ENCODE measurements at places on chromosomes 6 and 20.
A peak's percentile ranks its signal among the peaks of the same experiment; 100 is the strongest.

- no peaks in the 10 kb centered on the region for H3K27me3 ChIP-seq
- no peaks in the 10 kb centered on the region for H3K4me1 ChIP-seq
- no peak overlapping the region for H3K27ac ChIP-seq
Observed at GRCh38 chr6:162108041-162108440, 619.5 kb downstream of the PRKN start.

DNA sequence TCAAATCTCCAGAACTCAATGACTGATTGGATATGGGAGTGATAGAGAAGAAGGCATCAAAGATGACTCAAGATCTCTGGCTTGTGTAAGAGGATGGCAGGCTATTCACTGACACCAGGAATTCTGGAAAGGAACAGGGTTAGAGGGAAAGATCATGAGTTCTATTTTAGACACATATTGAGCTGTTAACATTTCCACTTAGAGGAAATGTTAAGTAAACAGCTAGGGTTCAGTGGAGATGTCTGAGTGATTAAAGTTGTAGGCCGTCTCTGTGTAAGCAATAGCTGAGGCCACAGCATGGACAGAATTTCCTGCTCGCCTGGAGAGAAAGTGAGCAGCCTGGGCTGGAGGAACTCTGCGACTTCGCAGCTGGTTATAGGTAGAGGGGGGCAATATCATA is 21.0 kb downstream of the ZC3H12D start:
- no peak overlapping the region for H3K4me3 ChIP-seq
- H3K27ac ChIP-seq = no peak overlapping the region
- peaks cover 66% of the 10 kb centered on the region for H3K36me3 ChIP-seq
- DNase-seq = no peak
- no peaks in the 10 kb centered on the region for H3K27me3 ChIP-seq
- H3K4me1 ChIP-seq = peaks cover 36% of the 10 kb centered on the region

DNA sequence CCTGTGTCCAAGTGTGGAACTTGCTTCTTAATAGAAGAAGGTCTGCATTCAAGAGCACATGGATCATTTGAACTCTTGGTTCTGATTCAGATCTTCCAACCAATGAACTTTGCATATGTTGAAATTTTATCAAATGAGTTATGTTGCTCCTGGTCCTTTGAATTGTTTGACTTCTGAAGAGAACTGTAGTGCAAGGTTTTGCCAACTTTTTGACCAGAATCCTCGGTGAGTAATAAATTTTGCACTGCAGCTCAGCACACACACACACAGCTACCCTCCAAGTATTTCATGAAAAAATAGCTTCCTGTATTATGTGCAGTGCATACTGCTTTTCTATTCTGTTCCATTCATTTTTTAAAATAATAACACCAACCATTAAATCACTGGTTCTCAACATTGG is 67.5 kb downstream of the BFSP1 start:
- H3K27me3 ChIP-seq = peaks cover 8% of the 10 kb centered on the region
- H3K36me3 ChIP-seq = no peaks in the 10 kb centered on the region
- no peak for DNase-seq
- H3K4me3 ChIP-seq = no peak overlapping the region

GRCh38 chr20:37384683-37385174 is 38.8 kb downstream of the SRC start:
- peaks cover 6% of the 10 kb centered on the region for H3K4me1 ChIP-seq
- peak; percentile 82 for DNase-seq
- H3K4me3 ChIP-seq = peak overlapping the region; percentile 73
- peaks cover 4% of the 10 kb centered on the region for H3K27me3 ChIP-seq
- no peaks in the 10 kb centered on the region for H3K36me3 ChIP-seq

- no peaks in the 10 kb centered on the region for H3K4me1 ChIP-seq
- no peak overlapping the region for H3K4me3 ChIP-seq
- no peaks in the 10 kb centered on the region for H3K27me3 ChIP-seq
- no peaks in the 10 kb centered on the region for H3K36me3 ChIP-seq
Observed at GRCh38 chr6:49888742-49889431, 22.6 kb upstream of the CRISP1 start.
